ENCODE measurements at places on chromosomes 12 and 14. TPM values are rescaled to one million over a fixed set of nuclear protein-coding genes. Genes with fewer than 3 reads are reported as not detected.

GRCh38 chr14:100557658-100558057, 29.6 kb downstream of the BEGAIN start:
- DNase-seq: no peak

DNA sequence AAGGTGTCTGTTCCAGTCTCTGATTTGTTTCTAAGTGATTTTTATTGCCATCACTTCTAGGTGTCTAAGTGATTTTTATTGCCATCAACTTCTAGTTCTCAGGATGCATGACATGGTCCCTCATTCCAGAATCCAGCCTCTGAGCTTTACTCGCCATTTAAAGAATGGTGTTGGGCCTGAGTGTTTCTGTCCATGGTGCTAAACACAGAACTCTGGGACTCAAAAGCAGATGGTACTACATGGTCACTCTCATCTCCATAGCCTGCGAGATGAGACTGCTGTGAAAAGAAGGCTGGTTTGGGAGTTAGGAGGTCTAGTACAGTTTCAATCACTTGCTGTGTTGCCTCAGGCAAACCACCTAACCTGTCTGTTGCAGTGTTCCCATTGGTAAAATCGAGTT, 276.6 kb downstream of the NRXN3 start:
- DNase-seq: no peak

- DNase-seq: peak; percentile 65
Observed at GRCh38 chr12:10673659-10674384, at the start of gene STYK1. Gene STYK1 (minus strand): TSS chr12:10674052. CDS start chr12:10634618, 39,434 bp downstream.

GRCh38 chr12:82942991-82943401, 256.3 kb downstream of the TMTC2 start:
- DNase-seq: no peak

GRIN2B gene
- not detected for total RNA-seq

DNA sequence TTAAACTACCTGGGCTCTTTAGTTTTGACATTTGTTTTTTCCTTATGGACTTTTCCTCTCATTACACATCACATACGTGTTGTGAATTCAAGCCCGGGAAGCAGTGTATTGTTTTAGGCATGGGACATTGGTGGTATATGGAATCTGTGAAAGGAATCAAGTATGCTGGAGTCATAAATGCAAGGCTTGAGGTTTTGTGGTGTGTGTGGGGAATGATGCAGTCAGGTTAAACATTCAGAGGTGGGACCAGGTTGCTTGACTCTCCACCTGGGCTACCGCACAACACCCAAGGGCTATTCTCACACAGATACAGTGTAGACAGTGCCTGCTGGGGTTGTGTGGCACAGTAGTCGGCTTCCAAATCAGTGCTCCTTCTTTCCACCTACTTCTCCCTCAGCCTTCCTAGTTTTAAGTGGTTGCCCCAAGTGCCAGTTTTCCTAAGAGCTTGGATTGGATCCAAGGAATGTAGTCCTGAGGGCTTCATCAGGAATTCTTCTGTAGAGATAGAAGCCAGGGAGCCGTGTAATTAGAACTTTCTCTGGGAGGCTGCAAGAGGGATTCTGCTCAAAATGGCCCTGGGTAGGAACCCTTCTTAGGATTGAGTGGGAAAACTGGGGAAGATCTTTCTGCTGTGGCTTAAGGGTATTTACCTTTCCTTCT, 243.7 kb downstream of the C12orf75 start:
- DNase-seq: no peak

DNA sequence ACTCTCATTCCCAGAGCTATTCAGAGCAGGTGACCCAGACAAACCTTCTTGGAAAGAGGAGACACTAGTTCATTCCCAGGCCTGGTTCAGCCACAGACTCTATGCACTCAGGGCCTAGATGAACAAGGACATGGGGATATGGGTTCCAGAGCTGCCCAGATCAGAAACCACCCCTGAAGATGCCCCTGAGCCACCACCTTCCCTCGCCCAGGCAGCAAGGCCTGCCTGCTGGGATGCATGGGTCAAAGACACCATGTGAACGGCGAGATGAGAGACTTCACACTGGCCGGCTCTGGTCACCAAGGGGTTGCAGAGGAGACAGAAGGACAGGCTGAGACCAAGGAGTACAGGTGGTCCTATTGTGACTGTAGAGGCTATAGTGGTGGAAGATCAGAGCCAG, 4.1 kb downstream of the SERPINA12 start:
- no peak for DNase-seq

DNA sequence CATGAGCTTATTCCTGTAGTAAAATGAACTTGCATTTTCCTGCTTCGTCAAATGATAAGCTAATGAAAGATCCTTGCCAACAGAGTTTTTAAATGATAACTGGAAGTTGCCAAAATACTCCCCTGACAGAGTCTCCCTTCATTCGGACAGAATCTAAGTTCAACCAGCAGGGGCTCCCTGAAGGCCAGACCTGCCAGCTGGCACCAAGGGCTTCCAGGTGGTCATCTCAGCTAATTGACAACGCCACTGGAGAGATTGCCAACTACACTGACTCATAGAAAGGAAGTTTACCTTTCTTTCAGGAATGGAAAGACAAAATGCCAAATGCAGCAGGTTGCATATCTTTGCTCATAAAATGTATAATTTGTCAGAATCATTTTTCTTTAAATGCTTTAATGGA, 462.8 kb downstream of the GXYLT1 start:
- DNase-seq: no peak

DNA sequence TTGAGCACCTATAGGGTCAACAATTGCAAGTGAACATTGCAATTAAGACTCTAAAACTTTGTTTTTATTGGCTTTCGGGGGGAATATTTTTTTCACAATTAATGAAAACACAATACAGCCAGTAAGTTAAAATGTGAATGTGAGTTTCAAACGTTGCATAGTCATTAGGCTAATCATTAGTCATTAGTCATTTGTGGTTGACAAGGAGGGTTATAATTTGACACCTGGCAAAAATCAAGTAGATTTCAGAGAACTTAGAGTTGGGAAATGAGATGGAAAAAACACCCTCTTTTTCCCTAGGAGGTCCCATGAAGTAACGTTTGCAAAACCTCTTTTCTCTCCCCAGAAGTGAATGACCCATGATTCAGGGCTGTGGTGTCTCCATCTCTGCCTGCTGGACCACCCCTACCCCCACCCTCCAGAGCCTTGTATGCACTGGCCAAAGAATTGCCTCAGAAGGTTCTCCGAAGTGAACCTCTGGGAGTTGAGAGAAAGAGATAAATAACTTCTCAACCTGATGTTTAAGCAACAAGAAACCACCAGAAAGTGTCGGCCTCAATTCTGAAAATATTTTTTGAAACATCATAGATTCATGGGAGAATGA, 196.3 kb downstream of the PAX9 start:
- no peak for DNase-seq

GRCh38 chr14:101813171-101813759, 51.8 kb downstream of the PPP2R5C start:
- DNase-seq: no peak

- DNase-seq: no peak
Observed at GRCh38 chr14:38490273-38490672, 234.4 kb upstream of the CLEC14A start.

All from B cell (primary cell).